ENCODE measurements at places on chromosomes 13 and 19.

GRCh38 chr19:18193388-18194180 lies 566 bp downstream of the MPV17L2 start:
- DNase-seq, result no peak

DNA sequence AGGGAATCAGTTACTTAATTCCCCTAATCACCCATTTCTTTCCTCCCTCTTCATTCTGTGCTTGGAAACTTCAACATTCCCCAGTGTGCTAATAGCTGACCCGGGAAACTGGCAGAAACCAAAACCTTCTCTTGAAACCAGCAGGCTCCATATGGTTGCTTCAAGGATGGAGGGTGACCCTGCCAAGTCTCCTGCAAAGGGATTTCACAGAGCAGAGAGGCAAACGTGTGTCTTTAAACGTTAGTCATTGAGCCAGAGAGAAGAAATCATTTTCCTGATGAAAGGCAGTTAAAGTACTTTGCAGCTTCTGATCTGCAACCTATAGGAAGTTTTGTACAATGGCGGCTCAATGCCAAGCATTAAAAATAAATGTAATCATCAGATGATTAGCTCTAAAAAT lies 220.9 kb downstream of the POU4F1 start:
- DNase-seq, result no peak

- no peak for DNase-seq
These were observed 7.1 kb upstream of the NFIC start for GRCh38 chr19:3359015-3359918.

DNA sequence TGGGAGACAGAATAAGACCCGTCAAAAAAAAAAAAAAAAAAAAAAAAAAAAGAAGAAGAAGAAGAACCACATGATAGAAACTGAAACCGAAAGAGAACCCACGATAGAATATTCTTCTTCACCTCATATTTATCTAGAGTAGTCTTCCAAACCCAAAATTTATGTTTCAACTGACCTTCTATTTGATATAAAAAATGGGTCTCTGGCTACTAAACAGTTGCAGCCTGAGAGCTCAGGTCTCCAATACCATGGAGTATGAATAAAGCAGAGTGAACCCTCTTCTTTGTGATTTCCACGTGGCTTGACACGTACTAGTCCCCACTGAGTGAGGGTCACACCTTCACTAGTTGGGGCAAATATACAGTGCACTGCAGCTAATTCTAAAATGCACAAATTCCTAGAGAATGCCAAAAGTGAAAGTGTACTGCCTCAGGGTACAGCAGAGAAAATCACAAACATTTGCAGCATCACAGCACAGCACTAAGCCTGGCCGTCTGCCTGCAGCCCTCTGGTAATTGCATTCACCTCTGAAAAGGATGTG lies 30.8 kb upstream of the RFC3 start:
- DNase-seq, result no peak

Measured in RCC 7860 (cell line).